Activated T-cell treated with anti-CD3 and anti-CD28 coated beads for 1 hour (primary cell): ENCODE measurements at places on chromosomes 12 and 14.
A peak's percentile ranks its signal among the peaks of the same experiment; 100 is the strongest.

DNA sequence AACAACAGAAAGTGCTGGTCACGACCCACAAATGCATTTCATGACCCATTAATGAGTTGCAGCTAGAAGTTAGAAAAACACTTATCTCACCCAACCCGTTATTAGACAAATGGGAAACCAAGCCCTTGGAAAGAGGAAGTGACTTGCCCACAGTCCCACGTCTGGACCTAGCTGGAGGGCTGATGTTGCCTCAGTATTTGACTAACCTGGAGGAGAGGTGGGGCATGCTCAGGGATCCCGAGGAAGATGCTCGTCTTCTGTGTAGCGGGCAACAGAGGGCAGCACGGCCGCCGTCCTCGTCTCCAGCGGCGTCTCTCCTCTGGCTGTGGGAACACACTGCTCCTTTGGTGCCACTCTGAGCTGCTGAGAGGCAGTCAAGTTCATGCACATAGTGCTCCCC is 12.7 kb downstream of the CCND2 start:
- no peak for DNase-seq

GRCh38 chr14:64117671-64118402 is 176.3 kb downstream of the ESR2 start:
- DNase-seq: no peak

DNA sequence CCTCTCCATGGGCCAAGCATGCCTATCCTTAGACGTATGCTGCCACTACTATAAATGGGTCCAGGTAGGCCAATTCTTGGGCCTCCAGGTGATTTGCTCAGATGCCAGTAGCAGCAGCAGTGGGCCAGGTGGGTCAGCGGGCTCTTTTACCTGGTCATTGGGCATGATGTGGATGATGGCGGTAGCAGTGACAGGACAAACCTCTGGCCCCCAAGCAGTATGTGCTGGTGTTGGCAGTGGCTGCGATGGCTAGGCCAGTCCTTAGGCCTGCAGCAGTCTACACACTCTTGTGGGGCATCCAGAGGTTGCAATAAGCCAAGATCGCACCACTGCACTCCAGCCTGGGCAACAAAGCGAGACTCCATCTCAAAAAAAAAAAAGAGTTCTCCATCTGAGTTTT is 19.1 kb upstream of the VASH1 start:
- no peak for DNase-seq

- no peak for DNase-seq
Measured at GRCh38 chr12:98438656-98439230, 76.6 kb upstream of the TMPO start.

DNA sequence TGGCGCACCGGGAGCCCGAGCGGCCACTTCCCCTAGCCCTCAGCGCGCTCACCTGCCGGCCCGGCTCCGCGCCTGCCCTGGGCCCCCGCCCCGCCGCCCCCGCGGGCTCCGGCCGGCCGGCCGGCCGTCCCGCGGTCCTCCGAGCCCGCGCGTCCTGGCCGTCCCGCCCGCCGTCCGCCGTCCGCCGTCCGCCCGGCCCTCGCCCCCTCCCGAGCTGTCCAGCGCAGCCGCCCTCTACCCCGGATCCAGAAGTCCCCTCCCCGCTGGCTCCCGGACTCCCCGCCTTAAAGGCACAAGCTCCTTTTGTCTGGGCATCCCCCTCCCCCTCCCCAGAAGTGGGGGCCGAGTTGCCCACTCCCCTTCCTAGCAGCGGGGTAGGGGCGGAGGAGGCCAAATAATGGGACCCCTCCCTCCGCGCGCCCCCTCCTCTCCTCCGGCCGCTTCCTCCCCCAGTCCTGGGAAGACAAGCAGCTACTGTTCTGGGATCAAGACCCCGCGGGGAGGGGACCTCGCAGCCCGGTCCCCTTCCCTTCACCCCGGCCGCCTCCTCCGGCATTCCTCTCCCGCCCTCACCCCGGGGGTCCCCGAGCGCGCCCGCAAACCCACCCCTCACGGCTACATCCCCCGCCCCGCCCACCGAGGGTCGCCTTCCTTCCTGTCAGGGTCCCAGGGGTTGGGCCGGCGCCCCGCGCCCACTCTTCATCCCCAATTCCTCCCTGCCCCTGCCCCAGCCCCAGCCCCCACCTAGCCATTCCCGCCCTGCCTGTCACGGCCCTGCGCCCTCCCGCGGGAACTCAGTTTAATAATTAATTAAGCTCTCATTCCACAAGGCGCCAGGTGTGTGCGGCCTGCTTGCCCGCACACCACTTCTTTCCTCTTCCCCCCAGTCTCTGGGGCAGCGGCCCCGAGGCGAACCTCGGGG is at the start of gene ADCY6:
ADCY6 (minus strand) TSS at position 236 of the 922 bp plus-strand sequence. CDS start 5,655 bp downstream, outside the sequence.
- DNase-seq: no peak

DNA sequence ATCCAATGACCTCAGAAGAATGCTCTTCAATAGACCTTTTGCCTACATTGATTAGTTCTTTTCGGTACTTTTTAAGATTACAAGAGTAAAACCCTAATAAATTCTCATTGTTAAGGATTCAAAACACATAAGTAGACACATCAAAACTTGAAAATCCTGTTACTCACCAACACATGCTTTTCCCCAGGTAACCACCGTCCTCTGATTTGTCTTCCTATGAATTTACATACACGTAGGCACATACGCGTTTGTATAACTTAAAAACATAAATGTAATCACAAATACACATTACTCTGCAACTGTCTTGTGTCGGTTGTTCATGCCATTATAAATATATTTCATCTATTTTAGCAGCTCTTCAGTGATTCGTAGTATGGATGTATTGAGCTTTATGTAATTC is 910 bp upstream of the WASHC4 start:
- DNase-seq: no peak

GRCh38 chr14:66508846-66509621 is 1.1 kb downstream of the GPHN start:
- peak; percentile 23 for DNase-seq

DNA sequence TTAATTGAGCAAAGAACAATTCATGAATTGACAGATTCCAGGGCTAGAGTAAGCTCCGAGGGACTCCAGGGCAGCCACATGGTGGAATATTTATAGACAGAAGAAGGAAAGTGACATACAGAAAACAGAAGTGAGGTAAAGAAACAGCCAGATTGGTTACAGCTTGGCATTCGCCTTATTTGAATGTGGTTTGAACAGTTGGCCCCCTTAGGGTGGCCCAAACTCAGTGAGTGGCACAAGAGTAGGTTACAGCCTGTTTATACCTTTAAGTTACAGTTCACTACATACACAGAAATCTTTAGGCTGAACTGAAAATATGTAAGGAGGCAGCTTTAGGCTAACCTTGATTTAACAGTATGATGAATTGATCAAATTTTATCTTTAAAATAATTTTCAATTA is 174.5 kb upstream of the CNOT2 start:
- DNase-seq: no peak

DNA sequence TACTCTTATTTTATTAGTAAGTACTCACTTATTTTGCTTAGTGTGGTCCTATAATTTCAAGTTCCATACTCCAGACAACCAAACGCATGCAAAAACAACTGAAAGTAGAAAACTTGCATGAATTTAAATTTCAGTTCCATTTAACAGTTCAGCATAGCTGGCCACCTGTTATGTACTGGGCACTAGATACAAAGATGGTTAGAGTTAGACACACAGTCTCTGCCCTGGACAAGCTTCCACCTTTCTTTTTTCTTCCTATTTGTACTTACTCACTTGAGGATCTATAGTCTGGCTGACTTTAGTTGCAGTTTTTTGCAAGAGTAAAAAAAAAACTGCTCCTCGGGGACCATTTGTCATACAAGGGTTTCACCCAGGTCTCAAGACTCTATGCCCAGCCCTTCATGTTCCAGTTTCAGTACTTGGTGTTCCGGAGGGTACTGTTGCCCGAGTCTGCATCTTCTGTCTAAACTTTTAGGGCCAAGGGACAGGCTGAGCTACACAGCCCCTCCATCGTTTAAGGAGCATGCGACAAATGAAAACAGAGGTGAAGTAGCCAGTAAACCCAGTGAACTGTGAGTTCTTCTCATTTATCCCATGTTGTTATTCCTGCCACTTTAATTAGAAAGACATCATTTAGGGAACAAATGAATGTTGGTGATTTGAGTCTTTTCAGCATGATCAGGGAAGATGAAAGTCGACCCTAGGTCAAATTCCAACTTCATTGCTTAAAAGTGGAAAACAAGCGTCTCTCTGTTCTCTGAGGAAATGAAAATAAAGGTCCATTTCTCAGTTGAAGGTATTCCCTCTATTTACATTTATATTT is 22.3 kb downstream of the RPGRIP1 start:
- DNase-seq: no peak

- DNase-seq: no peak
Measured at GRCh38 chr12:29430716-29431044, 49.7 kb upstream of the ERGIC2 start.
